NCI-H526 (cell line): ENCODE measurements at places on chromosomes 3 and 15.

DNA sequence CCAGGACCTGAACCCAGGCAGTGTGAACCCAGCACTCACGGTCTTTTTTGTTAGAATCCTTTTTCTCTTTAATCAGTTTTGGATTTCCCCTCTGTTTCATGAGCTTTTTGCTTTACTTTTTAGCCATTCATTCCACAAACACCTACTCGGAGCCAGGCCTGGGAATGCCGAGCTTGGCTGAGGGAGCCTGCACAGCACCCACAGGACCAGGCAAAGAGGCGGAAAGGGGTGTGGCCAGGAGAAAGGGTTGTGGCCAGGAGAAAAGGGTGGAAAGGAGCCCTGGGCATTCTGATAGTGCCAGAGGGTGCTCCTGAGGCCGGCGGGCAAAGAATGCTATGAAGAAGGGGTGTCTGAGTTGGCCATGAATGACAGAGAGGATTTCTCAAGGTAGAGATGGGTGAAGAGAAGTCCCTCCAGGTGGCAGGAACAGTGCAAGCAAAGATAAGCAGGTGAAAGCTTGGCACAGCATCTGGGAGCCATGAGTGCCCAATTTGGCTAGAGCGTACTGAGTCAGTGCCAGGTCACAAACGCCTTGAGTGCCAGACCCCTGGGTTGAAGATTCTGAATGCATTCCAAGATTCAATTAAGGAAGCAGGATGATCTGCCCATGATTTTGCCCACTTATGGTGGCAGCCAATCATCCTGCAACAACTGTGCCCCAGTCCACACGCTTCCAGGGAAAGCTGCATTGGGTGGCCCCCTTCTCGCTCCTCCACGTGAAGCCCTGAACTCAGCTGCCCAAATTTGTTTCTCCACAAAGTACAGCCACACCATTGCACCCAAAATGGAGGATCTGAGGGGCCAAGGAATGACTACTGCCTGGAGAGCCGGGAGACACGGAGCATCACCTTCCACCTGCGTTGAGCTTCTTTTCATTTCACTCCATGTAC, 157.2 kb downstream of the XXYLT1 start:
- DNase-seq = no peak

DNA sequence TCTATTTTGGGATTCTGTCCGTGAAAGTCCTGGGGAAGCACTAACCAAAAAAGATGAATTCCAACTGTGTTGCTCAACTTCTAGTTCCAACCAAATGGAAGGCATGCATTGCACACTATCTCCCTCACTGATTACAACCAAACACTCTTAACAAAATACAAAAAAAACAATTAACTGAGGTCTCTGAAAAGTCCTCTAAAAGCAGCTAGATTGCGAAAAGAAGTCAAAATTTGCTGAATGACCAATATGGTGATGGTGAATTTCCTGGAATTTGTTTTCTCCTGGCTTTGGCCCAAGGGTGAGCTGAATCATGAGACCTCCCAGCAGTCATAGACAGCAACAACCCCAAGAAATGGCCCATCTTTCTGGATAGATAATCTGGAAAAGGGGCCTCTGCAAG, 28.3 kb downstream of the CYP19A1 start:
- no peak for DNase-seq

DNA sequence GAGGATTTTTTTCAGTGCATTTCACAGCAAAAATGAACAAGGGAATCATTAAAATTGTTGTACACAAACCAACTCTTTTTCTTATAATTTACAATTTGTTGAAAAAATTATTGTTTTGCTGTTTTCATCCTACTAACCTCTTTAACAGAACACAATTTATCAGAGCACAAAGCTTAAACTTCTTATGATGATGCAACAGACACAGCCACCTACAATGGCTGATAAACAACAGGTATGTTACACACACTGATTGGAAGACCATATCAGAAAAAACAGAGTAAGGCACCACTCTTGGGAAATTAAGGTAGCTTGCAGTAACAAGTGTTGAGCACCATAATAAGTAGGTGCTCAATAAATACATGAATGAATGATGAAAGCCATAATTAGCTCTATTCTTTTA, 8.9 kb upstream of the SNX4 start:
- no peak for DNase-seq

DNA sequence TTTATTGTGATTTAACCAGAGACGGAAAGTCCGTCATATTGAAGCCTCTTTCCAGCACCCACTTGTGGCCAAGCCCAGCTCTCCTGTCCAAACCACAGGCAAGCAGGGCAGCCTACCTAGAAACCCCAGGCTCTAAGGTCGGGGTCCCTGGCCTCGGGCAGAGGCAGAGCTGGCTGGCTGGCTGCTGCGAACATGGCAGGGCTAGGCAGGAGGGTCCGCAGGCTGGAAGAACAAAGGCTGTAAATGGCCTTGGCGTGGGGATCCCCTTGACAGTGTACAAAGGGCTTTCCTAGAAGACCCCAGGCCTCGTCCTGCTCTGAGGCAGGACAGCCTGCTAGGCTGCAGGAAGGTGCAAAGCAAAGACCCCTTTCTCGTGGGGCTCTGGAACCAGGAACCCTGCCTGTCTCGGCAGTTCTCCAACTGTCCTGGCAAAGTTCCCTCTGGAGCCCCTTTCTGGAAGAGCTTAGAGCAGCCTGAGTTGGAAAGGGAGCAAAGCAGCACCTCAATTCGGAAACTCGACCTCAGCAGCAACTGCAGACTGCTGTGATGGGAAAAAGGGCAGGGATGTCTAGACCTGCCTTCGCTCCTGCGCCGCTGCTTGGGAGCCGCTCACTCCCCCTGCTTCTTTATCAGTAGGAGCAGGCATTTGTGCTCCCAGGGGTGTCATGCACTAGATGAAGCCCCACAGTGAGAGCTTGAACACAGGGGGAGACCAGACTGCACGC, 8.5 kb downstream of the CALML4 start:
- no peak for DNase-seq

- DNase-seq = no peak
These were observed 49.7 kb upstream of the FBN1 start for GRCh38 chr15:48695088-48695826.

GRCh38 chr15:29285386-29285785, 15.8 kb upstream of the NSMCE3 start:
- DNase-seq = no peak

- DNase-seq = no peak
These were observed 92.8 kb downstream of the ZNF280D start for GRCh38 chr15:56640549-56640948.

DNA sequence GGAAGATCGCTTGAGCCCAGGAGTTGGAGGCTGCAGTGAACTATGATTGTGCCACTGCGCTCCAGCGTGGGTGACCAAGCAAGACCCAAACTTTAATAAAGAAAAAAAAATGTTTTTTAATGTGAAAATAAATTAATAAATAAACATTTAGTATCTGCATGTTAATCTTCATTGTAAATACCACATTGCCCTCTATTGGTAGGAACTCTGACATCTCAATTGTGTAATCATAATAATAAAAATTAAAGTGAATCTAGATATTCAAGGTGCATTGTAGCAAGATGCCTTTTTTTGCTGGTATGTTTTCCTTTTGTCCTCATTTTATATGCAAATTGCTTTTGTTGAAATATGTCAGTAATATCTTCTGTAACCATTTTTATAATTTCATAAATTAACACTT, 95.0 kb upstream of the LIMD1 start:
- DNase-seq = peak; percentile 8

DNA sequence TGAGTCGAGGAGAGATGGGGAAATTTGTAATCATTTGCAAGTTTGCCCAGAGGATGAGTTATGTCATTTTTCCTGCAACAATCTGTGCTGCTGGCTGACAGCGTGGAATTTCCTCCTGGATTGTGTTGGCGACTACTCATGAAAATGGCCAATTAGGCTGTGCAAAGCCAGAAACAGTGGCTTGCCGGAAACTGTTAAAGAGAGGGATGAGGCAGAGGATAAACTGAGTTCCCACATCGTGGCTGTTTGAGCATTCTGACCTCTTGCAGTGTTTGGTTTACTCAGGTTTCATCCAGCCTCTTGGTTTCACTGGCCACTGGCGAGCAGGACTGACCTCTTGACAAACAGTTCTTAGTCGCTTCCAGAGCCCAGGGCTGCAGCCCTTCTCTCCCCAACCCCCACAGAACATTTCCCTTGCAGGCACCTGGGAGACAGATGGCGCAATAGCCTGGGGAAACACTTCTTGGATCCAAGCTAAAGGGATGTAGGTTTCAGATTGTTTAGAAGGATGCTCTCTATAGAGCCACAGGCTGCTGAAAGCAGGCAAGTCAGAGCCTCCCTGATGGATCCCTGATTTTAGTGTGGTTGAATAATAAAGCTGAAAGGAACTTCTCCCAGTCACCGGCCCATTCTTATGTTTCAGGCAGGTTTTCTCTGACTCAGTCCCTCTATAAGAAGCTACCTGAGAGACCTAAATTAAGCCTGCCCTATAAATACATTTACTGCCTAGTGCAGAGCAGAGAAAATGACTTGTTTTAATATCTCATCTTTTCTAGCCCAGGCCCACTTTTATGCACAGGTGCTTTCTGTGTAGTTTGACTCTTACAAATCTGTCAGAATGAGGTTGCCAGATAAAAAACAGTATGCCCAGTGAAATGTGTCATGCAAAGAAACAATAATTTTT, 92.8 kb upstream of the UBE2E1 start:
- peak; percentile 34 for DNase-seq

GRCh38 chr15:94250801-94251200, 19.4 kb downstream of the MCTP2 start:
- DNase-seq = no peak

DNA sequence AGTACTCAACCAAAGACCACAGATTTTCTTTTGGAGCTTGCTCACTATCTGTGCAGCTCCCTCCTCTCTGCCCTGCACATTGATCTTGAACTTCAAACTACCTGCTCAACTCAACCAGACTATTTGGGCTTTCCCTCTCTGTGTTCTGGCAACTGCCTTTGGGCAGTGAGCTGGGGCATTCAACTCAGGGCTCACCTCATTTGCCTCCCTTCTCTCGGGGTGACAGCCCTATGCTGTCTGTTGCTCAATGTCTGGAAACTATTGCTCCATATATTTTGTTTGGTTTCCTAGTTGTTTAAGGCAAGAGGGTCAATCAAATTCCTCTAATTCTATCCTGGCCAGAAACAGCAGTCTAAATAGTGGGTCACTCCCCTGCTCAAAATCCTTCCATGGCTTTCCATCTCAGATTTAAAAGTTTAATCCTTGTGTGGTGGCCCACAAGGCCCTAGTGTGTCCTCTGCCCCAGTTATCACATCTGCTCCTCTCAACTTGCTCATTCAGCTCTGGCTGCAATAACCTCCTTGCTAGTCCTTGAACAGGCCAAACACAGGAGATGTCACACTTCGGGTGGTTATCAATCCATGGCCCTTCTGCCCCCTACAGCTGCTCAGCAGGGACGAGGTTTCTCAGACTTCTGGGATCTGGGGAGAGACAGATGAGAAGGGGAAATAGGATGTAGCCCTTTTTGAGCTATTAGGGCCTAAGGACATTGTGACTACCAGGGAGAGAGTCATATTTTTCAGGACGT, 67.8 kb downstream of the SNRK start:
- no peak for DNase-seq

GRCh38 chr3:32882189-32882588, 64.4 kb downstream of the TRIM71 start:
- DNase-seq = no peak

GRCh38 chr3:147705651-147706051, 296.5 kb downstream of the ZIC1 start:
- DNase-seq = no peak

DNA sequence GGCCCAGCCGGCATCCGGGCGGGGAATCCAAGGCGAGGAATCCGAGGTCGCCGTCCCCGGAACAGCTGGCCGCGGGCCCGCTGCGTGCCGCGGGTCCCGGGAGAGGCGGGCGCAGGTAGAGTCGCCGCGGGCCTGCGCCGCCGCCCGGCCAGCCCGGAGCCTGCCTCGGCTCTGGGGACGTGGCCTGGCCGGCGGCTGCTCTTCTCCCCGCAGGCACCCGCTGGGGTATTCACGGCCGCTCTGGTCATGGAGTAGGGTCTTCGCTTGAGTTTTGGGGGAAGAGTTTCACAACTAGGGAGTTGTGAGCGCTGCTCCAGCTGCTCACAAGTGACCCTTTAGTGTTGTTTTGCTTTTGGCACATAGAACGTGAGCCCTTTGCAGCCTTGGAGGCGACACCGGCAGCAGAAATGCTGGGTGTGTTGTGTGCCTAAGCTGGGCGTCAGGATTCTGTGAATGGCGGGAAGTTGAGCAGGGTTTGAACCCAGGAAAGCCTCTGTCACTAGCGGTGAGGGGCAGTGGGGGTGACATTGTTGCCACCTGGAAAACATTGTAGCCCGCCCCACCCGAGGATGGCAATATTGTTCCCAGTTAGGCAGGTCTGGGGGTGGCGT, 4.0 kb downstream of the TRIM71 start:
- DNase-seq = peak; percentile 78

DNA sequence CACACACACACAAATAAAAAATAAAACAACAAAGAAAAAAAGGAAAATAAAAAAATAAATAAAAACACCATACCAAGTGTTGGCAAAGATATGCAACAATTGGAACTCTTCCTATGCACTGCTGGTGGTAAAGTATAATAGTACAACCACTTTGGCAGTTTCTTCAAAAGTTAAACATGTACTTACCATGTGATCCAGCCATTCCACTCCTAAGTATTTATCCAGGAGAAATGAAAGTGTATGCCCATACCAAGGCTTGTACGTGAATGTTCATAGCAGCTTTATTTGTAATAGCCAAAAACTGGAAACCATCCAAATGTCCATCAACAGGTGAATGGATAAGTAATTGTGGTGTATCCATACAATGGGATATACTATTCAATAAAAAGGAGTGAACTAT, 17.0 kb downstream of the WDR93 start:
- no peak for DNase-seq

DNA sequence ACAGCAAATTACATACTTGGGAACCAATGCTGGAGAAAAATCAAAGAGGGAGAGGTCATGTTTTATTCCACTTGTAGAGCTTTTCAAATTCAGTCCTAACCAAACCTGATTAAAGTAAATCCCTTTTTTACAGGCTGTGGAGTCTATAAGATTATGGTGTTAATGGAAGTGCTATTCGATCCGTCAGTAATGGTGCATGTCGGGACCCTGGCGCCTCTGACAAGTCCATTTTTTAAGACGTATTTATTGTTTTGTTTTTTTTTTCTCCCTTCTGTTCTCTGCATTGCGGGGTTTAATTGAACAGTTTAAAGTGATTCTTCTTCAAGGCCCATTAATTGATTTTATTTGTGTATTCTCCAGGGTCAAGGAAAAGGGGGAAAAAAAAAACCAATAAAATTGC, 725.9 kb downstream of the TUSC7 start:
- no peak for DNase-seq

GRCh38 chr3:143963946-143964345, 7.7 kb upstream of the DIPK2A start:
- DNase-seq = no peak

- DNase-seq = peak; percentile 94
These were observed 5.2 kb downstream of the KCTD6 start for GRCh38 chr3:58497097-58497496.

DNA sequence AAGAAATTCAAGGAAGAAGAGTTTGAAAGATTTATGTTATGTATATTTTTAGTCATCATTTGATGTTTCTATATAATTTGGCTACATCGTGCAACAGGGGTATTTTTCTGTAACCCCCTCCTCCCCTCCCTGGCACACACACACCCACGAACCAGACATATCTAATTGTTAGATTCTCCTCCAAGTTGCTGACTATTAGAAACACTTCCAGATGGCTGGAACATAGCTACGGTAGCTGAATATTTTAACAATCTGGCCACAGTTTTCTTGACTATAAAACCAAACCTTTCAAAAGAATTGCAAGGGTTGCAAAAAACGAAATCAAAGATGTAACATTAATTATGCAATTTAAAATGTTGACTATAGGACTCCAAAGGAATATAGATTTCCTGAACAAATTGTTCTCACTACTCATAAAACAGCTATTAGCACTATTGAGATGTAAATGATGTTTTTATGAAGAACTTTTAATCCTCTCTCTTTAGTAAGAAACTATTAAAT, 154.4 kb downstream of the CHL1 start:
- DNase-seq = no peak

GRCh38 chr15:80439140-80439539, 35.0 kb downstream of the ARNT2 start:
- no peak for DNase-seq
